Right forelimb (tissue), 1 donor: ENCODE measurements at places on chromosomes 3 and 15.

DNA sequence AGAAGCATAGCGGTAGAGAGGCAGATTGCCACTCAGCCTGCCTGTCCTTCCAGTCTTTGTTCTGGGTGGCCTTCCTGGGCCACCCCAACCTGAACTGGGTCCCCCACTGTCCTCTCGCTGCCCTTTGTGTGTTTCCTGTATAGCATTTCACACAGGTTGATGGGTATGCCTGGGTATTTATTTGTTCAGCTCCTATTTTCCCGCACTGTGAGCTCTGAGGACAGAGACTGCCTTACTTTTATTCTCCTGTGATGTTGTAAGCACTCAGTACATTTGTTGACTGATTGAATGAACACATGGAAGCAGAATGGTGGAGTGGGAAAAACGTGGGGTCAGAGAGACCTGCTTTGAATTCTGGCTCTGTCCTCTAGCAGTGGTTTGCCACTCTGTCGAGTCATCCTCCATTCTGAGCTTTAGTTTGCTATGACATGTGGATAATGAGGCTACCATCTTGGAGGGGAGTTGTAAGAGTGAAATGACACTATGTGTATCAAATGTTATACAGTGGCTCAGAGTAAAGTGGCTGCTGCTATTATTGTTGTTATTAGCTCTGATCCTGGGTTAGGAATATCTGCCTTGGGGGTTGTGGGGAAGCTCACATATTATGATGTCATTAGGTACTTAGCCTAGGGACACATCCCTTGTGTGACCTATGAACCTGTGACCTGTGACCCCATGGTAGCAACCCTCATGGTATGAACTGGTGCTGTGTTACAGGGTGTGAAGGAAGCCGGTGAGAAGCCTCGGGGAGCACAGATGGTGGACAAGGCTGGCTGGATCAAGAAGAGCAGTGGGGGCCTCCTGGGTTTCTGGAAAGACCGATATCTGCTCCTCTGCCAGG lies 6.4 kb downstream of the PLEKHO2 start:
- DNase-seq = no peak

- DNase-seq = no peak
These were observed 496.6 kb upstream of the SGO1 start for GRCh38 chr3:20682573-20682972.

GRCh38 chr3:29949131-29949530 lies 657.3 kb upstream of the TGFBR2 start:
- DNase-seq = no peak

DNA sequence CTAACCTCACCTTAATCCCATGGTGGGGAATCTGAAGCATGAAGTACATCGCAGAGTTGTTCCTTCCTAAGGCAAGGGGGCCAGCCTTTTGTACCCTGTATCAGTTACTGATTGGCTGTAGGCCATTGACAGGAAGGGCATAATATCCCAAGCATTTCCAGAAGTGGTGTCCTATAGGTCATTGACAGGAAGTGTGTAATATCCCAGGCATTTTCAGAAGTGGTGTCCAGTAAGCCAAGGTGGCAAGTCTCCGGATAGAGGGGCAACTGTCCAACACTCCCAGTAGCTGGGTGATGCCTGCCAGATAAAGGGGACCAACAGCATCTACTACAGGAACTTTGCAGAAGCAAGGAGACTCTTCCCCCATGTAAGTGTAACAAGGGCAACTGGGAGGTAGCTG lies 52.1 kb upstream of the MYRIP start:
- no peak for DNase-seq

GRCh38 chr3:148187296-148187695 lies 510.4 kb upstream of the AGTR1 start:
- DNase-seq = no peak

GRCh38 chr3:132606085-132606484 lies 9.0 kb downstream of the ACKR4 start:
- no peak for DNase-seq

GRCh38 chr3:66416556-66417304 lies 84.1 kb downstream of the LRIG1 start:
- DNase-seq = no peak

DNA sequence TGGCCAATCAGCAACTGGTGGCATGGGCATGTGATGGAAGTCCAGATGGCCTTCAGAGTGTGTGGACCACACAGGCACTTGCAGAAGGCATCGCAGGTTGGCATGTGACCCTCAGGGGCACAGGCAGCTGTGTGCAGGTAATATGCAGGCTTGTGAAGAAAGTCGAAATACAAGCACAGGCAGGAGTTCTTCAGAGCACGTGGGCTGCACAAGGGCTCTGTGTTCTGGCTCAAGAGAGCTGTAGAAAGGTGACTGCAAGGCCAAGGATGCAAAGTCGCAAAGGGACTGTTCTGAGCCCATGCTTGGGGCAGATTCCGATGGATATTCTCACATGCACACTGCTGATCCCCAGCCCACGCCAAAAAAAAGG lies 8.3 kb downstream of the LRRC2 start:
- DNase-seq = no peak

- DNase-seq = no peak
These were observed 8.3 kb downstream of the TADA3 start for GRCh38 chr3:9783954-9784353.

- DNase-seq = no peak
These were observed 328.5 kb downstream of the RBMS3 start for GRCh38 chr3:29609328-29609811.

- no peak for DNase-seq
These were observed 3.1 kb upstream of the ACKR4 start for GRCh38 chr3:132593947-132594323.

DNA sequence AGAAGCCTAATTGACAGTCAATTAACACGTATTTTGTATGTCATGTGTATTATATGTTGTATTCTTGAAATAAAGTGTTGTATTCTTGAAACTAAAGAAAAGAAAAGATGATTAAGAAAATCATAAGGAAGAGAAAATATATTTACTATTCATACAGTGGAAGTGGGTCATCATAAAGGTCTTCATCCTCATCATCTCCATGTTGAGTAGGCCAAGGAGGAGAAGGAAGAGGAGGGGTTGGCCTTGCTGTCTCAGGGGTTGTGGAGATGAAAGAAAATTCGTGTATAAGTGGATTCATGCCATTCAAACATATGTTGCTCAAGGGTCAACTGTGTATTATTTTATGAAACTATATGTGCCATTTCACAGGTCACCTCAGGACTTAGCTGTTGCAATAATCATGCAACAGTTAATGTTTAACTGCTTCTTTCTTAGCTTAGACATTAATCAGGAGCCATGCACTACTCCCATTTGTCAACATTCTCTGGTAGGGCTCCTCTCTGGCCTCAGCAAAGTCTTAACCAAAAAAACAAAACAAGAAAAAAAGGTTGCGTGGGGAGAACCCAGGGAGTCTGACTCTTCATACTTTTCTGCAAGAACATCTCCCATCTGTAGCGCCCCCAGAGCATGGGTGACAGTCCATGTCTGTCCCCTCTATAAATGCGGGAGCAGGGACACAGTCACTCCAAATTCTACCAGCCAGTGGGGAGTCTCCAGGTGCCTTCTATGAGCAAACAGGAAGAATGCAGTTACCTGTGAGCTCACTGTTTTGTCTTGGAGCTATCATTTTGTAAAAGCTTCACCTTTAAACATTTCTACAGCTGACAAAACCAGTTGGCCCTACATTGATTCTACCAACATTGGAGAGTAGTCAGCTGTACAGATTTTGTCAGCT lies 19.9 kb upstream of the LRRC2 start:
- DNase-seq = no peak

GRCh38 chr3:100891033-100891432 lies 102.2 kb downstream of the ABI3BP start:
- no peak for DNase-seq

DNA sequence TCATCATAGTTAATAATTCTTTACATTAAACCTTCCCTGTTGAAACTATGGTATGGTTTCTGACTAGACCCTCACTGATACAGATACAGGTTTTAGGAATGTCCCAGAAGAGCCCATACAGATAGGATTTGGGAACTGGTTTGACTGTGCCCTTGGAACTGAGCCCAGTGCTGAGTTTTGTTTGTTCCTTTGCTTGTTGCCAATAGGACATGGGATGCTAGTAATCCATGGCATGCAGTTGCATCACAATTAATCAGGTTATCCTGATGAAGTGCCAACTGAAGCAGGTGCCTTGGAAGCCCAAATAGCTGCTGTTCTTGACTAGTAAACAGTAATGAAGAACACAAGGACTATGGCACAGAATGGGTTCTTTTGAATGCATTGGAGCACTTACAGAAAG lies 230.6 kb downstream of the NEK10 start:
- no peak for DNase-seq

DNA sequence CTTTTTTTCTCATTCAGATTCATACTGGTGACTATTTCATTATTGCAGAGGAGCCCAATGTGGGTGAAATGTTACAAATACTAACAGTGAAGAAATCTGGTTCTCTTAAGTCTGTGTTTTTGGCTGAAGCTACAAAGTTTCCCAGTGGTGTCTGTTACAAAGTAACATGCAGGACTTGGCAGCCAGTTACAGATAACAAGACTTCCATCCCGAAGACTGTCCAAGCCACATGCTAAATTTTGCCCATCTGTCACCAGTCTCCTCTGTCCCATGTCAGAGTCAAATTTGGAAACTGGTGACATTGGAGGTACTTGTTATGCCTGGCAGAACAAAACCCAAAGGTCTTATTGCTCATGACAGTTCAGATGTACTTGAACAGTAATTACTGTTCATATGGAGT lies 269.2 kb upstream of the GOLIM4 start:
- DNase-seq = no peak
